ENCODE measurements at places on chromosomes 3 and 15.

- DNase-seq = no peak
Measured at GRCh38 chr3:44104668-44105321, 136.9 kb upstream of the TOPAZ1 start.

DNA sequence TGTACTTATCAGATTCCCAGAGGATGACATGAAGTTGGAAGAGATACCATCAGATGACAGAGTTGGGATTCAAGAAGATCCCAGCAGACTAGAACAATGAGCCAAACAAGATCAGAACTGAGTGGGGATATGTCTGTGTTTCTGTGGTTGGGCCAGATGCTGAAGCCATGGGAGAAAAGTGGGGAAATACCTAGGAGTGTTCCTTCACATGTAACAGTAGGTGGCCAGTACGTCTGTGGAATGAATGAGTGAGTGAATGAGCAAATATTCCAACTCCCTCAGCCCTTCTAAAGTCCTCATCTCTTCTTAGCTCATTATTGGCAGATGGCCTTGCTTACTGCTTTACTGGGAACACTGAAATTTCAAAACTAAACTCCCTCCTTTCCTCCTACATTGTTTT lies 32.2 kb upstream of the GREM1 start:
- DNase-seq = no peak

GRCh38 chr3:105805404-105805803 lies 63.4 kb downstream of the CBLB start:
- DNase-seq = no peak

GRCh38 chr15:51322621-51323296 lies 15.6 kb downstream of the CYP19A1 start:
- no peak for DNase-seq

DNA sequence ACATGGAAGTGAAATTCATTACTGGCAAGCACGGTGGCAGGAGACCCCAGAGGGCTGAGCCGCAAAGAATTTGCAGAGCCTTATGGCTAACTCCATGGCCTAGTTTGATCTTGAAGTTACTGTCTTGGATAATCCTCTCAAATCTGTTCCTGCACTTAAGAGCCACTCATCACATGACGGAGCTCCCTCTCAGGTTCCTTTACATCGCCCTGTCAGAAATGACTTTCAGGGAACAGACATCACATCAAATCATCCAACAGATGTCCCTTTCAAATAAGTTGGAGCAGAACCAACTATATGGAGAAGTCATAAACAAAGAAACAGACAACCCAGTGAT lies 328.8 kb upstream of the THBS1 start:
- DNase-seq = no peak

- no peak for DNase-seq
Measured at GRCh38 chr15:68047826-68048225, 6.3 kb upstream of the PIAS1 start.

- no peak for DNase-seq
Measured at GRCh38 chr15:47937834-47938233, 183.0 kb upstream of the SLC24A5 start.

GRCh38 chr3:160340351-160340750 lies 58.7 kb downstream of the IFT80 start:
- no peak for DNase-seq

DNA sequence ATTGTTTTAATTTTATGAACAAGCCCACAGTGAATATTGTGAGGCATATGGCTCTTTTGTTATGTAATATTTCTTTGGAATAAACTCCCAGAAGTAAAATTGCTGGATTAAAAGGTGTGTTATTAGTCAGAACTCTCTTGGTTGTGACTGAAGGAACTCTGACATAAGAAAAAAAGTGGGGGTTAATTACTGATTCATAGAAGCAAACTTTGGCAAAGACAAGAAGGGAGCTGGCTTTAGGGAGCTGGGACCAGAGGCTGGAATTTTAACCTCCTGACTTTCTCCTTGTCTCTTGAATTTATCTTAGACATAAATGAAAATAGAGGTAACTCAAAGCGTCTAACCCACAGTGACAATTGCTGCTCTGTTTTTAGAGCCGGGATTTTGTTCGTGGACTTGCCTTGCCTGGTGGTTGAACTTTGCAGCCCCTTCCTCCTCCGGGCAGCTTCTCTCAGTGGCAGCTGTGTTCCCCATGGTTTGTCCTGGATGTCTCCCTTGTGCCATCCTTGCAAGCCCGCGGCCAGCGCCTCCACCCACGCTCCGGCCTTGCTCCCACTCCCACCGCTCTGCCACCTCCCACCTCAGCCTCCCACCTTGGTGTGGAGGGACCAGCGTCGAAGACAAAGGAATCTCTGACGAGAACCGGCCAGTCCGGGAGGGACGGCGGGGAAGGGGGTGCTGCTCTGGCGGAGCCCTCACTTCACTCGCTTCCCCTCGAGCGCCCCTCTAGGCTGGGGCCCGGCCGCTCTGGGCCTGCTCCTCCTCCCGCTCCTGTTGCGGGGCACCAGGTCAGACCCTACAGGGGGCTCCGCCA lies 28.0 kb downstream of the ARHGAP31 start:
- no peak for DNase-seq

GRCh38 chr15:31571676-31572075 lies 245.0 kb downstream of the KLF13 start:
- no peak for DNase-seq

DNA sequence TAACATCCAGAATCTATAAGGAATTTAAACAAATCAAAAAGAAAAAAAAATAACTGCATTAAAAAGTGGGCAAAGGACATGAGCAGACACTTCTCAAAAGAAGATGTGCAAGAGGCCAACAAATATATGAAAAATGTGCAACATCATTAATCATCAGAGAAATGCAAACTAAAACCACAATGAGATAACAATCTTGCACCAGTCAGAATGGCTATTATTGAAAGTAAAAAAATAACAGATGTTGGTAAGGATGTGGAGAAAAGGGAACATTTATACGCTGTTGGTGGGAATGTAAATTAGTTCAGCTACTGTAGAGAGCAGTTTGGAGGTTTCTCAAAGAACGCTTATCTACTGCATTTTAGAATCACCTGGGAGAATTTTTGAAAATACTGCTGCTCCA lies 186.1 kb downstream of the OTOL1 start:
- DNase-seq = no peak

DNA sequence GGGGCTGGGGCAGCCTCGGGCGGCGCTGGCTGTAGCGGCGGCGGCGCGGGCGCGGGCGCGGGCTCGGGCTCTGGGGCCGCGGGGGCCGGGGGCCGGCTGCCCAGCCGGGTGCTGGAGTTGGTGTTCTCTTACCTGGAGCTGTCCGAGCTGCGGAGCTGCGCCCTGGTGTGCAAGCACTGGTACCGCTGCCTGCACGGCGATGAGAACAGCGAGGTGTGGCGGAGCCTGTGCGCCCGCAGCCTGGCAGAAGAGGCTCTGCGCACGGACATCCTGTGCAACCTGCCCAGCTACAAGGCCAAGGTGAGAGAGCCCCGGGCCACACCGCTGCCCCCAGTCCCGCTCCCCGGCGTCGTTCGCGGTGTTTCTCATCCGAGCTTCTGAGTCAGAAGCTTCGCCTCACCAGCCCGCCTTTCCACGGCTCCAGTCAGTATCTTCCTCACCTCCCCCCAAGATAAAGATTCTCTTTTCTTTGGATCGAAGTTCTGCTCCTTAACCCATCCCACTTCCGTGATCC lies 600 bp downstream of the FBXO45 start:
- DNase-seq = peak; percentile 46

GRCh38 chr15:88449581-88449980 lies 17.6 kb downstream of the MRPL46 start:
- no peak for DNase-seq

DNA sequence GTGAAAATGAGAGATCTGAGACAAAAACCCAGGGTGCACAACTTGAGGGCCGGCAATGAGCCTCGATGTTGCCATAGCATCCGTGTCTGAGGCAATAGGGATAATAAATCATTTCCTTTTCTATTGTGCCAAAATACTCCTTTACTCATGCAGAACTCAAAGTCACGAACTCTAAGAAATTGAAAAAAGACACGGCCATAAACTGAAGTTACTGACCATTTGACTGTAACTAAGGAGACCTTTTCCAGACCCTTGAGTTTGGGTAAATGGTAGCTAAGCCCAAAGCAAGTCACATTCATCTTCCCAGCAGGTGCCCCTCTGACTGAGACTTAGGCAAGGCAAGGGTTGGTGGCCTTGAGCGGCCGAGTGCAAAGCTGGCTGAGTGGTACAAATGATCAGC lies 141.2 kb upstream of the SLCO3A1 start:
- DNase-seq = no peak

DNA sequence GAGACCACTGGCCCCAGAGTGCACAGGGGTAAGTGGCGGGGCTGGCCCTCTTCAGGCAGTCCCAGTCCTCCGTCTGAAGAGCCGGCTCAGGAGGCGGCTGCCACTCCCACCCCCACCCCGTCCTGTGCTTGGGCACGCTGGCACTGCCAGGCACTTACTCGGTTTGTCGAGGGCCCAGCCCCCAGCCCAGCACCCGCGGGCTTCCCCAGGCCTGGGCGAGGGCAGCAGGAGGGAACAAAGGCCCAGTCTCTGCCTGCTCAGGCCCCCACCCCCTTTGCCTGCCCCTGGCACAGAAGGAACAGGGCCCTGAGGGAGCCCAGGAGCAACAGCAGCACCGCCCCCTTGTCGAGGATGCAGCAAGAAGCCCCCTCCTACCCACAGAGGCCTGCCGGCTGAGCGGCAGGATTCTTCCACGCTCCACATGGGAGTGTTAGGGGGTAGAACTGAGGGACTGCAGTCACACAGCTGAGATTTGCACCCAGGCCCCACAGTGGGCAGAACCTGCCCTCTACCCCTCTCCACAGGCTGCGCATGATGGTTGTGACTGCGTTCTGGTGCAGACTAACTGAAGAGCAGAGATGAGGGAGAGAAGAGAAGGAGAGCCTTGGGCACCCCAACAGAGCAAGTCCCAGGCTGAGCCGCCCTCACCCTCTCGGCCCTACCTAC lies 8.9 kb downstream of the DUSP7 start:
- no peak for DNase-seq

DNA sequence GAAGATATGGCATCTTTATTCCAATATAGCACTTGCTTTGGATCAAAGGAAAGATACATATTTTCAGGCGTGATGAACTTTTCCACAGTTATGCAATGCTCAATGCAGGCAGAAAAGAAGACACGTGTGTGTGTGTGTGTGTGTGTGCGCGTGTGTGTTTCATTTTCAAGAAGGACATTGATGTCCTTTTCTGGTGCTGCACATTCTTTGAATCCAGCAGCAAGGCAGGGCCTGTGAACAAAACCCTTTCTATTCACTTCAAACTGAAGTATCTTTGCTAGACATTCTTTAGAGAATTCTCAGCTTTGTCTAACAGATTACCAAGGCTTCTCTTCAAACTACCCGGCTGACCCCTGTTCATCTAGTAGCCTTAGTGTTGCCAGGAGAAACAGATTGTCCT lies 124.6 kb downstream of the CD47 start:
- no peak for DNase-seq

GRCh38 chr3:125137358-125138033 lies 75.1 kb downstream of the SLC12A8 start:
- DNase-seq = no peak

DNA sequence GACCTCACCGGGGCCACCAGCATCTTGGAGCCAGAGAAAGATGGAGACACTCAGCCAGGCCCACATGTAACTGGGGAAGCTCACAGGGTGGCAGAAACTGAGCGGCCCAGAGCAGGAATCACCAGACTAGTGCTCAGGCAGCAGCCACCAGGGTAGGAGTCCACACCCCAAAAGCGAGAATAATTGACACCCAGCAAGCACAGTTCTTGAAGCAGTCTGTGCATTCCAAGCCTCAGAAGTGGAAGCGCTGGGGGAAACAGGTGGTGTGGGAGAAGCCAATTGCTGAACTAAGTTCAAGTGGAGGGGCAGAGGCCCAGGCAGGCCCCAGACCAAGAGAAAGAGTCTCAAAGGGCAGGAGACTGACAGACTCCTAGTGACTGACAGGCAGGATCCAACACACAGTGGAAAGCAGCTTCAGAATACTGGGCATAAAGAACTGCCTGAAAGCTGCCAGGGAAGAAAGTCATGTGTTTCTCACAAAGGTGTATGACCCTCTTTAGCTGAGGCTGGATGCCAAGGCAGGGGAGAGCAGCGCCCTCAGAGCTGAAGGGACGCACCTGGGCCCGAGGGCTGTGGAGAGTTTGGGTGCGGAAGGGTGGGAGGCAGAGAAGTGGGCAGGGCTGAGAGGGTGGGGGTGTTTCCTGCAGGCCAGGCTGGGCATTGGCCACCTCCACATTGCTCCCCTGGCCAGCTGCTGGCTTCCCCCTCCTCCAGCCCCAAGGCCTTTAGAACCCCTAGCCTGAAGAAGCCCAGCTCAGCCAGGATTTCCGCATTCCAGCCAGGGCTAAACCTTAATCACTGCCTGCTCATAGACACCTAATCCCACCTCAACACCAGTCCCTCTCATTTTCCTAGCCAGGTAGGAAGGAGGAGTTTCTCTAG lies 7.7 kb downstream of the NT5DC2 start:
- no peak for DNase-seq

DNA sequence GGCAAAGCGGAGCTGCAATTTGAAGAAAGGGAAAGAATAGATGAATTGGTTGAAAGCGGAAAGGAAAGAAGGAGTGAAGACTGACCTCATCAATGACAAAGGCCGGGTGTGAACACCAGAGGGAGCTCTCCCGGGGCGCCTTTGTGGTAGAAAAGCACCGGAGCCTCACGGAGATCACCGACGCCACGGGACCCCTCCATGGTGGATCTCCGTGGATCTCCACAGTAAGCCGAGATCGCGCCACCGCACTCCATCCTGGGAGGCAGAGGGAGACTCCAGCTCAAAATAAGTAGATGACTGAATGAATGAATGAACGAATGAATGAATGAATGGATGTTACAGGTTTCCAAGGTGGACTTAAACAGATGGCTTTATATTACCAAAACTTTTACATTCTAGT lies 25.0 kb downstream of the GPR160 start:
- DNase-seq = no peak

GRCh38 chr15:101486696-101487459 lies 2.6 kb downstream of the PCSK6 start:
- no peak for DNase-seq

DNA sequence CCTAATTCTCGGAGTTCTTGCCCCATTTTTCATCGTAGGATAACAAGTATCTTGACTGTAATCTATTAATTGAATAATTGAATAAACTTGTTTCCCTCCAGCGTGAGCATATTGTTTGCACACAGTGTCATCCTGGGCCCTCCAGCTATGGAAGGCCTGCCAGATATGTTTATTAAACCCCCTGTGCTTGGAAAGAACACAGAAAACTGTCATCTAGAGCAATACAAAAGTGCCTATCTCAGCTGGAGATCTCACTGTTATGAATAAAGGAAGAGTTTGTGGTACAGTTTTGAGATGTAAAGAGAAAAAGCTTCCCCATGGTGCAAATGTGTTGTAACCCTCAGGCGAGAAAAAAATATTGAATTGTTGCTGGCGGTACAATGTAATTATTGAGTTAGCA lies 405.9 kb downstream of the SOX2 start:
- no peak for DNase-seq

- DNase-seq = no peak
Measured at GRCh38 chr15:52360229-52361203, 64.9 kb upstream of the MYO5C start.
